IPS-NIHi11 (cell line): ENCODE measurements at places on chromosomes 6 and 20.

GRCh38 chr6:148272597-148272996 lies 70.0 kb upstream of the SASH1 start:
- no peak for DNase-seq

DNA sequence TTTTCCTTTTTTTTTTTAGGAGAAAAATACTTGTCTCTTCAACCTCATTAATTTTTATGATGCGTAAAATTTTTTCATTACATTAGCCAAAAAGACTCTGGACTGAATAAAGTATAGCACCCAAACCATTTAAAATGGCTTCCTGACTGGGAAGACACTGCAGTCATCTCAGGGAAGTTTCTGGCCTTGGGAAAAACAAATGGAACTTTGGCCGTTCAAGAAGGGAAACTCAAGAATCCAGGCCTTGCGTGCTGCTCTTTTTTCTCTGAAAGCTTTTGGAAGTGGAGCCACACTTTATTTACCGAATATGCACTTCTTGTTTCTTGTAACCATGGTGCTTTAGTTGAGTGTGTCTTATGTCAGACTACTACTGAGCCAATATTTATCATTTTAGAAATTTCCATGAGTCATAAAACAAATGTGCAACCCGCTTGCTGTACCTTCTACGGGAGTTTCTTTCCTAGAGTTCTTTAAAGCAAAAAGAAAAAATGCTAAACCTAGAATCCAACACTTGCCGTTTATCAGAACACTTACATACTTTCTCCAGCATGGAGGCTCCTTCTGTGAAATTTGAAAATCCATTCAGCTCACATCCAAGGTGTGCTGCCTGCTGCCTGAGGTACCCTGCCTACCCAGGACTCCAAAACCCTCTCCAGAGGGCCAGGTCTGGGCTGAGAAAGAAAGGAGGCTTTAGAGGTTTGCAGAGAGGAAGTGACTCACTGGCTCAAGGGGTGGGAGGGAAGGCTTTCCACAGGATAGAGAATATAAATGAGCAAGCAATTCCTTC lies 11.5 kb upstream of the DSTN start:
- peak; percentile 47 for DNase-seq

DNA sequence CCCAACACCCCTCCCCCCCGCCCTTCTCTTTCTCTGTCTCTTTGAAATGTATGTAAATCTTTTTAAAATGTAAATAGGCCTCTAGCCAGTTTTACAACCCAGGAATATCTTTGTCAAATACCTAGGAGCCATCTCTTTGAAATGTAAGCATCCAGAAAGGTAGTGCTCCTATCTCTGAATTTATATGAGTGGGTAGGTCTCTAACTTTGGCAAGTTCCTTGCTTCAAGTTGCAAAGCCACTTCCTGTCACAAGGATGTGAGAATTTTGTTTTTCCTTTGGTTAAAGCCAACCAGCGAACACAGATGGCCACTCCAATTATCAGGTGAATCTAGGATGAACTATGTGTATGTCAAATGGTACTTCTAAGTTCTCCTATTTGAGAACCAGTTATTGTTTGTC lies 6.2 kb upstream of the DEFB132 start:
- DNase-seq: no peak

- no peak for DNase-seq
Observed at GRCh38 chr6:117194978-117195377, 70.4 kb upstream of the VGLL2 start.

- DNase-seq: no peak
Observed at GRCh38 chr6:53929041-53929820, 134.4 kb downstream of the LRRC1 start.

- DNase-seq: no peak
Observed at GRCh38 chr6:138614151-138614550, 114.9 kb upstream of the NHSL1 start.
